GM04504 (cell line): ENCODE measurements at places on chromosomes 5 and 9.

- DNase-seq = no peak
These were observed 651.2 kb upstream of the CCNG1 start for GRCh38 chr5:162786234-162786633.

DNA sequence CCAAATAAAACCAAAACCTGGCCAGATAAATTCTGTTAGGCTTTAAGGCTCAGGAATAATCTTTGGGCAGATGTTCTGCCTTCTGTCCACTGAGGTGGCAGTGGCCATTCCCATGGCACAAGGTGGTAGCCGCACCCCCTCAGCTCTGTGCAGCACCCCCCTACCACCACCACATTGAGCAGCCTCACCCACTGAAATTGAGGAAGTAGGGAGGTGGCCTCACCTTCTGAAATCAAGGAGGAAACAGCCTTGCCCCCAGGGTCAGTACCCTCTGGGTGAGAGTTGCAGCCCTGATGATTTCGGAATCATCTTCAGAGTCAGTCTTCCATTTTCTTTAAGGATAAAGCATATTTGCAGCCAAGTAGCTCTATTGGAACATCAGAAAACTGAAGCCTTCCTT is 204.8 kb upstream of the PIK3R1 start:
- no peak for DNase-seq

GRCh38 chr5:126741361-126741760 is 35.6 kb upstream of the LMNB1 start:
- DNase-seq = no peak

DNA sequence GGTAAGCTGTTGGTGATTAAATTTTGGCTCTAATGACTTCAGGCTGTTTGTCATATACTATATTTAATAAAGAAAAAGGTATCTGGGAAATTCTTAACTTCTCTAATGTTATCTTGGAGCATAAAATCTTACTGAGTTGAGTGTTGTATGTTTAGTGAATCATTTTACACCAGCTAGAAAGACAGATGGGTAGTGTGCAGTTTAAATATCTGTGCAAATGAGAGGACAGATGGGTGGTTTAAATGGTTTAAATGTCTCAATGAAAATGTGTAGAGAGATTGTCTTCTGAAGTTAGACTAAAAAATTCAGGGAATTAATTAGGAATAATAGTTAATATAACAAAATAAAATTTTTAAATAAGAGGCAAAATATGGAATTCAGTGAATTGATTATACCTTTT is 114.5 kb downstream of the FER start:
- DNase-seq = no peak

DNA sequence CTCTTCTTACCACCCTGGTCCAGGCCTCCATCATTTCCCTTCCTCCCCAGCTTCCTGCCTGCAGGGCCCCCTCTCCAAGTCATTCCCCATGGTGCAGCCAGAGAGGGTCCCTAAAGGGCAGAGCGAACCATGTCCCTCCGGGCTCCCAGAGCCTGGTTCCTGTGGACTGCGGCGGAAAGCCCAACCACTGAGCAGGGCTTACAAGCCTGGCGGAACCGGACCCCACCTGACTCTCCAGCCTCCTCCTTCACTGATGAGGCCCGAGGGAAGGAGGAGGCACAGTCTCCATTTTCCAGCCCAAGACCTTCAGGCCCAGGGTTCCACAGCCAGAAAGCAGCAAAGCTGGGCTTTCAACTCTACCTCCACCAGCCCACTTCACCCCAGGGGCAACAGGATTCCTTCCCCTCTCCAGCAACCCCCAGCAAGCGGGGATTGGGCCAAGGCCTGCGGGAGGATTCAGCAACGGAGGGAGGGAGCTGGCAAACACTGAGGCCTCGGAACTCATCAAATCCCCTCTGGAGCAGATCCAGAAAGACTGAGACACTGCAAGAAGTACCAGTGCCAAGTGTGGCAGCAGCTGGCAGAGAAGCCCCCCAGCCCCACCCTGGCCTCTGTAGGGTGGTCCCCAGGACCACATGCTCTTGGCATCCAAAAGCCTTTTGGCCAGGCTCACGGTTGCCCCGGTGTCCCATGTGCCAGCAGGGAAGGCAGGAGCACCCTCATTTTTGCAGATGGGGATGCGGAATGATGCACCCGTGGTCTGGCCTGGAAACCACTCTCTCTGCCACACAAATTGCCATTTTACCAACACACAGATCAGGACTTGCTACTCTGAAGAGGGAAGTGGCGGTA is 3.1 kb downstream of the FAM163B start:
- no peak for DNase-seq

- DNase-seq = no peak
These were observed 10.1 kb downstream of the IRF1 start for GRCh38 chr5:132480546-132480892.

GRCh38 chr5:94784536-94785505 is 166.4 kb downstream of the SLF1 start:
- DNase-seq = no peak

DNA sequence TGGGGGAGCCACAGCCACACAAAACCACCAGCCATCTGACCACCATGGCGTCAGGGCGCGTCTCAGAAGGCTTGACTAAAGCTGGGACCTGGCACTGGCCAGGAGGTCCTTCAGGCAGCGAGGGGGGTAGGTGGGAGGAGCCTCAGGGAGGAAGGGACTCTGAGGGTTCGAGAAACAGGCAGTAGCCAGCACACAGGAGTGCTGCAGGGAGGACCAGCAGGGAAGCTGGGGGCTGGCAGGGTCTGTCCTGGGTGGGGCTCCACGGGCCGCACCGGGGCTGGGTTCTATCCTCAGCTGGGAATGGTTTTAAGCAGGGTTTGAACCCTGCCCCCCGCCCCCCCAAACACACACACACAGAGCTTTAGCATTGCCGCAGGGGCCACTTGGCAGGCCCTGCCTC is 7.4 kb downstream of the FAM163B start:
- DNase-seq = no peak

DNA sequence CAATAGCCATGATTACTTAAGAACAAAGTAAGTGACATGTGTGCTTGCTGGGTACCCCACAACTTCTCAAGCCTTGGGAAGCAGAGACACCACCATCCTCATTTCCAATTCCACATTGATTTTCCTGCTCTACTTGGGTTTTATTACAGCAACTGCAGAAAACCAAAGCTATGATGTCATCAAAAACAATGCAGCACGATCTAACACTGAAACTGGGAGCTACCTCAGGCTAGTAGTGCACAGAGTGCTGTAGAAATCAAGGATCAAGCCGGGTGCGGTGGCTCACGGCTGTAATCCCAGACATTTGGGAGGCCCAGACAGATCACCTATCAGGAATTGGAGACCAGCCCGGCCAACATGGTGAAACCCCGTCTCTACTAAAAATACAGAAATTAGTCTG is 174.4 kb upstream of the MSX2 start:
- DNase-seq = no peak

GRCh38 chr9:127705577-127706379 is 1.0 kb upstream of the CFAP157 start:
- DNase-seq = no peak

DNA sequence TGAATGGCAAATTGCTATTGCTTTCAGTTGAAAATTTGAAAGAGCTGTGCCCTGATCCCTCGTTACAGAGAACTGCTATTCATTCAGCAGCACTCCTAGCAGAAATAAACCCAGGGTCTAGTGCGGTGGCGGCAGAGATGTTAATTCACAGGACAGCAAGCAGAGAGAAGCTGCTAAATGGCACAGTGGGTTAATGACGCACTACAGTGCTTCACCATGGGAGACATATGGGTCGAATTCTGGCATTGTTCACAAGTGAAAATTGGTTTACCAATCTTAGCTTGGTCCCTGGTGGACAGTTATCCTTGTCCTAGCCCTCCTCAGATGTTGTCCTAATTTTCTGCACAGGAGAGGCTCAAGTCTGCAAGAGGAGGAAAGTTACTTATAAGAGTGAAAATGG is 807.4 kb downstream of the TLE1 start:
- DNase-seq = no peak

- no peak for DNase-seq
These were observed 30.1 kb upstream of the HAND1 start for GRCh38 chr5:154508114-154508513.

DNA sequence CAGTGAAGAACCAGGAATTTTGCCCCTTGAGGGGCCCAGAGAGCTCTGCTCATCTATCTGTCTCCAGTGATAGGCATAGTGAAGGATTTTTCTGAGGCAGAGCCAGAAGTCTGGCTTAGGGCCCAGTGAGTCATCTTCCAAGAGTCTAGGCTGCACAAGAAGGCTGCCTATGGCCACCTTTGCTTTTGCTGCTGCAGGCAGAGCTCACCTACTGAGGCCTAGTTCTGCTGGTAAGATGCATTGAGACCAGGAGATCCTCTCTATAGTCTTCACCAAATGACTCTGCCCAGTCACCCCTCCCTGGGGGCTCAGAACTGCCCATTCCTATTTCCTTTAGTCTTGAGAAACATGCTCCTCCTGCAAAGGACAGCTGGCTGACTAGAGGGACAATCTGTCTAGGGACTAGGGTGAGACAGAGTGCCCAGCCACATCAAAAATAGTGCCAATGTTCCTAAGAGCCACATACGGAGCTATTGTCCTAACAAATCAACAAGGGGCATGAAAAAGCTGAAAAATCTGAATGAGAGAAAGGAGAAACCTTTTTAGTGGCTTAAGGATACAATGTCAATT is 40.3 kb upstream of the CDKN2AIPNL start:
- DNase-seq = no peak
